ENCODE measurements at places on chromosomes 12 and 14.

GRCh38 chr12:113933201-113933786 is 32.8 kb downstream of the RBM19 start:
- DNase-seq, result no peak

- DNase-seq, result no peak
Measured at GRCh38 chr12:10563002-10563401, 50.4 kb downstream of the MAGOHB start.

GRCh38 chr14:99118946-99119345 is 153.1 kb downstream of the BCL11B start:
- no peak for DNase-seq

DNA sequence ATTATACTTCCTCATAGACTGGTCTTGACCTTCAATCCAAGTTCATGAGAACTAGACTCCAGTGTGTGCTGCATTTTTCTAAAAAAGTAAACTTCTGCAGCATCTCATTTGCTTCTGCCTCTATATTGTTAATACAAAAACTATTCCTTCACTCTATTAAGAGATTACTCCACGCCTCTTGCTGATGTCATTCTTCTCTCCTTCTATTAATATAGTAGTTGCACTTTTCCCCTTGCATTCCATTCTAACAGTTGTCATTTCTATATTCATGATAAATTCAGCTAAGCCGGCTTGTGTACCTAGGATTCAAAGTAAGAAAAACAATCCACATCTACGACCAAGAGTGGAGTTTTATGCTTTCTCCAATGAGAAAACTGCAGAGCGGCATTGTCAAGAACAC is 480.4 kb upstream of the NOVA1 start:
- no peak for DNase-seq

DNA sequence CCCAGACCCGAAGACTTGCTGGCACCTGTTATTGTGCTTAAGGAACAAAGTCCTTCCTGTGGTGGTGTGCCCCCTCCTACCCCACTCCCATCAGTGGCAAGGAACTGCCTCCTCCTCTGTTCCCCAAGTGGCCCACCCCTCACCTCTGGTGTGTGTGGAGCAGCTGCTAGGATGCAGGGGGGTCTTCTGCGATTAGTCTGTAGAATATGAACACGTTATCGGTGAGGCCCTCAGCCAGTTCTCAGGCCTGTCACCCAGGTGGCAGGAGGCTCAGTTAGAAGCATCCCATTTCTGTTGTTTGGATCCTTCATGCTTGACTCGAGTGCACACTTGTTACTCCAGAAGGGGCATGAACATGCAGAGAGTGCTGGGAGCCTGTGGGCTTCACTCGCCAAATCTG is 39.3 kb downstream of the RAB35 start:
- no peak for DNase-seq

DNA sequence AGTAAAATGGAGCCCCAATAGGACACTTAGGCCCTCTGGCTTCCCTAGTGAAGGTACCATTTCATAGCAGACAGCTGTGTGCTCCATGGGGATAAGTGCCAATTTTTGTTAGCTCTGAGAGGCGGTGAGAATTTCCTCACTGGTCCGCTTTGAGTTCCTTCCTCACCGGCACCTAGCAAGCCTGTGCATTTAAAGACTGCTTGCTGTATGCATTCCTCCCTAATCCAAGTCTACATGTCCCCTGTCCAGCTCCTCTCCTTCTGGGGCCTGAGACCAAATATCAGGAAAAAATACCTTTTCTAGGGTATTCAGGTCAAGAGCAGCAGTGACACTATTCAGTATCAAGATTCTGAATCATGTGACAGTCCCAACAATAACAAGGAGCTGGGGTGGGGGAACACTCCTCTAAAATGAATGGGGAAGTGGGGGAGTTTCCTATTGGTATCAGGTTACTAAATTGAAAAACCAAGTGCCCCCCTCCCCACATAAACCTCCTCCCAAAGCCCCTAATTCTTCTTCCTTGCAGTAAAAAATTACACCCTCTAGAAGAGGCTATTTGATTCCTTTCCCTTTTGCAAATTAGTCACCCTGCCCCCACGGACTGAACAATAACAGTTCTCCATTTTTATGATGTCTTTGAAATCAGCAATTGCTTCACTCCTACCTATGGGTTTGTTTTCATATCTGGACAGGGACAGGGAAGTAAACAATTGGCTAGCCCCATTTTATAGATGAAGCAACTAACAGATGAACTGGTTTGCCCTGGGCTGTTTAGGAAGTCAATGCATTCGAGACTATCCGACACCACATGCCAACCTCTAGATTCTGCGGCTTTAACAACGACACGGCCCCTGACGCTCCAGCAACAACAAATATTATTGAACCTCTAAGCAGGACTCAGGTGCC is 28.9 kb downstream of the BCL11B start:
- DNase-seq, result no peak

- DNase-seq, result no peak
Measured at GRCh38 chr12:79921786-79922185, 13.1 kb downstream of the PPP1R12A start.
